ENCODE measurements at places on chromosomes 3 and 15.
A peak's percentile ranks its signal among the peaks of the same experiment; 100 is the strongest.

GRCh38 chr3:19891740-19892139 lies 42.3 kb downstream of the EFHB start:
- no peak for DNase-seq

- no peak for DNase-seq
Observed at GRCh38 chr15:63135804-63136203, 14.1 kb downstream of the LACTB start.

- no peak for DNase-seq
Observed at GRCh38 chr15:79962178-79962577, 8.8 kb downstream of the BCL2A1 start.

DNA sequence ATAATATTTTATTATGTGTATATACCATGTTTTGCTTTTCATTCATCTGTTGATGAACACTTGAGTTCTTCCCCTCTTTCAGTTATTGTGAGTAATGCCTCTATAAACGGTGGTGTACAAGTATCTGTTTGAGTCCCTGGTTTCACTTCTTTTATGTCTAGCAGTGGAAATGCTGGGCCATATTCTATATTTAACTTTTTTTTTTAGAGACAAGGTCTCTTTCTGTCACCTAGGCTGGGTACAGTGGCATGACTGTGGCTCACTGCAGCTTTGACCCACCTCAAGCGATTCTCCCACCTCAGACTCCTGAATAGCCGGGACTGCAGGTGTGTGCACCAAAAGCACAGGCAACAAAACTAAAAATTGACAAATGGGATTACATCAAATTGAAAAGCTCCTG lies 19.9 kb downstream of the GOLM2 start:
- no peak for DNase-seq

DNA sequence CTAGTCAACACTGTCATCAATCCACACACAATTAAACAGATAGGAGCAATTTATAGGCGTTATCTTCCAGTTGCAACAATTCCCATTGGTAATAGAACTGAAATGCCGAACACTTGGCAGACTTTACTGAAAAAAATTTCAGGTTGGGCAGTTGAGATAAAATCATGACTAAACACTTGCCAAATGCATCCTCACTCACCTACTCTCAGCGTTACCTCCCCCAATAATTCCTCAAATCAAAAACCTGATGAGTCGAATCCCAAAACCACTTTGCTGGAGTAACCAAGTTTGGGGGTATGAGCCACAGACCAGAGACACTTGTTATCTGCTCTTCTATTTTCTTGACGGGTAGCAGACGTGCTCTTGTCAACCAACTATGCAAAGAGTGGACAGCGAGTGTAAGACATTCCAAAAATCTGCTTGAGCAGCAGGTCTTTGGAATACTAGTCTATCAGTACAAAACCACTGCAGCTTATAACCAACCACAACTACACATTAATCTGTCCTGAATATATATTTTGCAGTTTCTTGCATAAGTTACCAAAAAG lies 30.3 kb downstream of the PPP1R2 start:
- DNase-seq, result no peak

GRCh38 chr15:89781055-89781454 lies 4.9 kb downstream of the MESP2 start:
- no peak for DNase-seq

- no peak for DNase-seq
Observed at GRCh38 chr15:100121285-100121684, 220.5 kb downstream of the ADAMTS17 start.

DNA sequence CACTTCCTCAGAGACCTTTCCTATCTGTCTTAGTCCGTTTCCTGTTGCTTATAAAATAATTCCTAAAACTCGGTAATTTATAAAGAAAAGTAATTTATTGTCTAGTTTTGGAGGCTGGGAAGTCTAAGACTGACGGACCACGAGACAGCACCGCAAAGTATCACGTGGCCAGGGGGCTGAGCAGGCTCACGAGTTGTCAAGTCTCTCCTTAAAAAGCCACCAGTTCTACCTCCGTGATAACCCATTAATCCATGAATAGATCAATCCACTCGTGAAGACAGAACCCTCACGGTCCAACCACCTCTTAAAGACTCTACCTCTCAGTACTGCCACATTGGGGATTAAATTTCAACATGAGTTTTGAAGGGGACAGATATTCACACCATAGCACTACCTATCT lies 821 bp downstream of the LINS1 start:
- DNase-seq, result no peak

GRCh38 chr15:89436560-89437311 lies 59.6 kb downstream of the RHCG start:
- DNase-seq, result no peak

GRCh38 chr15:74895830-74896229 lies 6.0 kb downstream of the MPI start:
- no peak for DNase-seq

GRCh38 chr3:42647821-42648459 lies 5.6 kb upstream of the ZBTB47 start:
- DNase-seq, result peak; percentile 57

GRCh38 chr3:63228677-63229076 lies 49.4 kb upstream of the SYNPR start:
- DNase-seq, result peak; percentile 25

DNA sequence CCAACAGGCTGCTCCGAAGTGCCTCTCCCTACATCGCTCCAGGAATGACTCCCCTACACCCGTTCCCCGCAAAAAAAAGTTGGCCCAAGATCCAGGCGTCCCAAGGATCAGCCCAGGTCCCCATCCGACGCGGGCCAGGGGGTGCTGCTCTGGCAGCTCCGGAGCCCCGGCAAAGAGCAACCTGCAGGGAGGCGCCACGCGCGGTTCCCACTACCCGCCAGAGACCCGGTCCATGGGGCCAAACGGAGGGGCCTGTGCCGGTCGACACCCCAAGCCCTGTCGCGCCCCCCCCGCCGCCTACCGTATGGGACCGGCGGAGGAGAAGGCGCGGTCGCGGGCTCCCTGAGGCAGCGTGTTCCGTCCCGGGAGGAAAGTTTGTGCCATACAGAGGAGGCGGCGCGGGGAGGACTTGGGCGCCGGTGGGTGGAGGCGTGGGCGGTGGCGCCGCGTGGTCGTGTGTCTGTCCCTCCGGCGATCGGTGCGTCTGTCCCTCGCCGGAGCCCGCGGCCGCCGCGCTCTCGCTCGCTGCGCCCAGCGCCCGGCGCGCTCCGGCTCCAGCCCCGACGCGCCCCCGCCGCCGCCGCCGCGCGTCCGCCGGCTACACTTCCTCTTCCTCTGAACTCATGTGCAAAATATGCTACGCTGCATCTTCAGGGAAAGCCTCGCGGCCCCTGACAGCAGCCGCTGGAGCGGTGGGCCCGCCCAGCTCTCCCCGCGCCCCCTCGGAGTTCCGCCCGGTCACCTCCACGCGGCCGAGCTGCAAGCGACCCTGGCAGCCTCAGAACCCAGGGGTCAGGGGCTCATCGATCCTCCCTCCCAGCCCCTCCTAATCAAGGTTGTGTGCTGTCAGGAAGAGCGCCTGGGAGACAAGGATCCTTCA lies at the start of gene RFTN1:
Gene RFTN1 (minus strand): TSS at position 559 of the 880 bp plus-strand sequence. CDS start 19,830 bp downstream, outside the sequence.
- DNase-seq, result no peak

- no peak for DNase-seq
Observed at GRCh38 chr15:52370010-52370409, 74.4 kb upstream of the MYO5C start.

- no peak for DNase-seq
Observed at GRCh38 chr3:104907507-104907906, 459.2 kb upstream of the ALCAM start.

DNA sequence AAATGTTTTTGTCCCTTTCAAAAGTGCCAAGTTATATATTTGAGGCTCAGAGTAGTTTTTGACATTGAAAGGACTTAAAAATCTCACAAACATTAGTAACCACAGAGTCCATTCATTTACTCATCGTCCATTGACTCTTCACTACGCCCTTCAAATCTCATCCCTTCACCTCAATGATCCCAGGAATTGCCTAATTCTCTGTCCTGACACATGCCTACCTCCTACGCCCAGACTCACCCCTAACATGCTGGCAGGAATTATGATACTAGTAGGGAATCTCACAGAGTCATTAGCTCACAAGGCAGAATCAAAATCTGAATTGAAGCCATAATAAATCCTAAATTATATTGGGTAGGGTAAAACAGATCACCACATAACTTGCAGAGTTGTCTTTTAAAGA lies 410.1 kb downstream of the RAP2B start:
- DNase-seq, result no peak

DNA sequence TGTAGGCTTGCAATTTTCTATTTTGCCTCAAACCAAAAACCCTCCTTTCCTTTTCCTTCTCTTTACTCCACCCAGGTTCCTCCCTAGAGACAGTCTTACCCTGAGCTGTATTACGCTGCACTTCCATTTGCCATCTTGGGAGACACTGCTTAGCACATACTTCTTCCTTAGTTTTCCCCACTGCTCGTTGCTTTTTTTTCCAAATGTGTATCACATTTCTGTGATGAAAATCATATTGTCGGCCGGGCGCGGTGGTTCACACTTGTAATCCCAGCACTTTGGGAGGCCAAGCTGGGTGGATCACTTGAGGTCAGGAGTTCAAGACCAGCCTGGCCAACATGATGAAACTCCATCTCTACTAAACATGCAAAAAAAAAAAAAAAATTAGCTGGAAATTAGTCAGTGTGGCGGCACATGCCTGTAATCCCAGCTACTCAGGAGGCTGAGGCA lies 29.5 kb downstream of the POPDC2 start:
- DNase-seq, result no peak

DNA sequence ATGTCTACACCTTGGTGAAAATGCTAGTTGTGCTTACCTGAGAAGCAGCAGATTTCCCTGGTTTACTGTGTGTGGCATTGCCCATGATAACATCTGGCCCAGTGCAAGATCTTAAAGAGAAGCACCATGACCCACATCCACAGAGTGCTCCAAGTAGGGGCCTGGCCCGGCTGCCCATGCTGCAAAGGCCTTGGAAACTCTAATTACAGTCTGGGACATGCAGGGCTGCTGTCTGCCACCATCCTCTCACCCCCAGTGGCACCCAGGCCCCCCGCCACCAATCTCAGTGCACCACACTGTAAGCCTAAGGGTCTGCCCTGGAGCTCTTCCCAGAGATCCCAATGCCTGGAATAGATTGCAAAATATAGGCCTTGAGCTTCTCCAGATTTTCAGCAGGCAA lies 132.6 kb downstream of the CHDH start:
- DNase-seq, result no peak

DNA sequence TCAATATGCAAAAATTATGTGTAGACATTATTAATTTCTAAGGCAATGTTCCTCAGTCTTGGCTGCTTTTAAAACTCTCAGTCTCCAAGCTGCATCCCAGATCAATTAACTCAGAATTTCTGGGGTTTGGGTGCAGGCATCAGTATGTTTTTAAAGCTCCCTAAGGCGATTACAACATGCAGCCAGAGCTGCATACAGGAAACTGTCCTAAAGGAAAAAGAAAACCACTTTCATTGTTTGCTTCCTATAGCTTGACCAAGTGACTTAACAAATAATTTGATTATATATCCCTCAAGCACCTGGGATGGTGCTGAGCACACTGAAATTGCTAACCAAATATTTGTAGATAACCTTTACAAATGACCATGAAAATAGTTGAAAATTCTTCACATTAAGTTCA lies 194.7 kb downstream of the DTWD1 start:
- no peak for DNase-seq

DNA sequence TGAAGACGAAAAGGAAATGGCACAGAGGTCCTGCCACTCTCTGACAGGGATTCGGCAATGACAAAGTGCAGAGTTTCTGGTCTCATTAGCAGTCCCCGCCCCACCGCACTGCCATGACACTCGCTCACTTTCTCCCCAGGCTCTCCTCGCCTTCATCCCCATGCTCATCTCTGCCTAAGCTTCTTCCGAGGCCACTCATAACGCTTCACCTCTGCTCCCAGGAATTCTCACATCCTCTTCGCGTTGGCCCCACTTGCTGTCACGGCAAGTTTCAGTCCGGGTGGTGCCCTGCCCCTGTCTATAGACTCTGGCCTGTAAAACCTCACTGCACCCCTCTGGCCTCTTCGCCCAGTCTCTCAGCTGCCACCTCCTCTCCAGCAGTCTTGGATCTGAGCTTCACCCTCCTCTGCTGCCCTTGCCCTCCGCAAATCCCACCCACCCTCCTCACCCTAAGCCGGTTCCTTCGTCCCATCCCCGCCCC lies 654 bp downstream of the RUBCN start:
- no peak for DNase-seq

DNA sequence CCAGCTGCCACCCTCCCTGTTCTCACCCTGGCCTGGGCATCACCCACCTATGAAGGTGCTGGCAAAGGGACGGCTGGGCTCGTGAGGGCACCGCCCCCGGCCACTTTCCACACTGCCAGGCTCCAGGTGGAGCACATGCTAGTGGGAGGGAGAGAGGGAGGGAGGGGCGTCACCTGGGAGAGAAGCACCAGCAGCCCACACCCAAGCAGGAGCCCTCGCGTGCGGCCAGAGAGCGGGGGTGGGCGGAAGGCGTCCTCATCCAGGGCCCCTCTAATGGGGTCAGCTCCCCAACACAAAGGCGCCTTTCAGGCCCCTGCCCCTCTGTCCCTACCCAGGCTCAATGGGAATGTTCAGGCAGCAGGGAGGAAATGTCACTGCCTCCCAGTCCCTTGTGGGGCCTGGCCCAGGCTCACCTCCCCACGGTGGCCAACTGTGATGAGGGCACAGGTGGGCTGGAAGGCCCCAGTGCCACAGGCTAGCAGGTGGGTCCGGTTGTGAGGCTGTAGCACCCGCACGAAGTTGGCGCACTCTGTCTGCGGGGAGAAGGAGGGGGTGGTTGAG lies 3.1 kb downstream of the SEMA3G start:
- no peak for DNase-seq

GRCh38 chr3:88149509-88150362 lies at the start of gene C3orf38:
TSS of gene C3orf38 (plus strand) at chr3:88149959. CDS start at chr3:88150053, 94 bp downstream.
- peak; percentile 81 for DNase-seq

DNA sequence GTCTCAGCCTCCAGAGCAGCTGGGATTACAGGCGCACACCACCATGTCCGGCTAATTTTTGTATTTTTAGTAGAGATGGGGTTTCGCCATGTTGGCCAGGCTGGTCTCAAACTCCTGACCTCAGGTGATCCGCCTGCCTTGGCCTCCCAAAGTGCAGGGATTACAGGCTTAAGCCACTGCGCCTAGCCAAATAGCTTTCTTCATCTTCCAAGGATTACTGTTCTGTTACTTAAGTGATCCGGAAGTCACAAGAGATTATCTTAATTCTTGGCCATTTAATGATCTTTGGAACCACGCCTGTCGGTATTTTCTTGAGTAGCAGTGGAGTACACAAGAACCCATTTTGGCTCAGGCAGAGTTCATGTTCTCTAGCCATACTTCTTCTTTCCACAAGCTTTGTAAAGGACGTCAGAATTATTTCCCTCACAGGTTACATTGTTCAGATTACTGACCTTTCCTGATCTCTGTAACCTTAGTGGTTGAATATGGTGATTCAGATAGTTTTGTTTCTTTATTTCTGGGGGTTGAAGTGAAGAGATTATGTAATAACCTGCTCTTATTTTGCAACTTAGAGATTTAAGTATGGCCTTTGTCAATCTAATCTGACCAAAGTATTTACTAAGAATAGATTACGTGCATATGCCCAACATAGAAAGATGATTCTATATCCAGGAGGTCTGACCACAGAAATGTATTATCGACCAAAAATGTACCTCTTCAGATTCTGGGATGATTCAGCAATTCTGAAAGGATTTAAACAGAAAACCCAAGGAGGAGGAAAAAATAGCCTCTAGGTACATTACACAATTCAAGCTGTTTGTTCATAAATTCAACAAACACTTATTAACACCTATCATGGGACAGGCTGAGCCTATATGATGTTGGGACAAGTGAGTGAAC lies 132.2 kb downstream of the GREM1 start:
- no peak for DNase-seq

GRCh38 chr15:41334293-41335120 lies 1.8 kb downstream of the NUSAP1 start:
- DNase-seq, result no peak

GRCh38 chr3:182330646-182331045 lies 462.7 kb upstream of the ATP11B start:
- no peak for DNase-seq

- no peak for DNase-seq
Observed at GRCh38 chr3:186665625-186666188, at the start of gene HRG. TSS of gene HRG (plus strand) at chr3:186666014. CDS start at chr3:186666032, 18 bp downstream.

Data from iPS DF 19.7 (cell line).